ENCODE measurements at places on chromosomes 1 and 21.

DNA sequence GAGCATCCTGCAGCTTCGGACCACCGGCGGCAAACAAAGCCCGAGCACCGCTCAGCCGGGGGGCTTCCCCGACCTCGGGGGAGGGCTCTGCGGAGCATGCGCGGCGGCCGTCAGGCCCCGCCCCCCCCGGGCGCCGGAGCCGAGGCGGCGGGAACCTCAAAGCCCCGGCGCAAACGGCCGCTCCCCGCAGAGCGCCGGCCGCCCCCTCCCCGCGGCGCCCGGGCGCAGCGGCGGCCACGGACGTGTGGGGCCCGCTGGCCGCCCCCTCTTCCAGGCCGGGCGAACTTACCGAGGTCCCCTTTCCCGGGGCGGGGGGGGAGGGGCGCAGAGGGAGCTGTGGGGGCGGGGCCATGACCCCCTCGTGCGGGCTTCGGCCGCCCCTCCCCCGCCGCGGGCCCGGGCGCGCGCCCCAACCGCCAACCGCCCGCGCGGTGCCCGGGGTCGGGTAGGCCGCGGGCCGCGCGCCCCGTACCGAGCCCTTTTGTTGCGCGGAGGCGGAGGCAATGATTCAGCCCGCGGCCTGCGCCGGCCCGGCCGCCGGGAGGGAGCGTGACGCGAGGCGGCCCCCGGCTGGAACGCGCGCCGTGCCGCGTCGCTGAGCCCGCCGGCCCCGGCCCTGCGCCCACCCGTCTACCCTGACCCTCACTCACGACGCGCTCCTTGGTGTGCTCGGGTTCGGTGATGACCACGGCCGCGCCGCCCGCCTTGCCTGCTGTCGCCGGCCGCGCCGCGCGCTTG lies 1.7 kb downstream of the RCC2 start:
- DNase-seq: peak; percentile 32

DNA sequence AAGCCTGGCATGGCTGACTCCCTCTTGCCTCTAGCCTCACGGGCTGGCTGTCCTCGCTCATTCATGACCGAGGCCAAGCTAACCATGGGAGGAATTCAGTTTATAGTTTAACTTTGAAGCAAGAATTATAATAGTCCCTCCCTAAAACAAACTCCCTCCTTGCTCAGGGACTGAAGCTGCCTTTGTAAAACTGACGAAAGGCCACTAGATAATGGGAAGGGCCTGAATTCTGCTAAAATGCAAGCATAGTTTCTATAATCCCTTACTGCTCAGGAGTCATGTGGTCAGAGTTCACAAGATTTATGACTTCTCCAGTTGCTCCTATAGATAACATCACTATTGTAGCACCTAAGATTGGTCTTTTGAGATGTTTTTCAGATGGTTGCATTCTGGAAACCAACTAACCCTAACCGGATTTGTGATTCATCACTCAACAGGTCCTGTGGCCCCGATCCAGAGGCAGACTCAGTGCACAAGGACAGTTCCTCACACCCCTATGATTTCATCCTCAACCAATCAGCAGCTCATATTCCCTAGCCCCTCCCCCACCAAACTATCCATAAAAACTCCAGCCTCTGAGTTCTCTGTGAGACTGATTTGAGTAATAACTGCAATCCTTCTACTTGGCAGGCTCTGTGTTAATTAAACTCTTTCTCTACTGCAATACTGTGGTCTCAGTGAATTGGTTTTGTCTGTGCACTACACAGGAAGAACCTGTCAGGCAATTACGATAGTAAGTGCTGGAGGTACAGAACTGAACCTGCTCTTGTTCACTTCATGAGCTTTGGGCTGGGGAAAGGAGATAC lies 26.4 kb downstream of the HHIPL2 start:
- DNase-seq: no peak

DNA sequence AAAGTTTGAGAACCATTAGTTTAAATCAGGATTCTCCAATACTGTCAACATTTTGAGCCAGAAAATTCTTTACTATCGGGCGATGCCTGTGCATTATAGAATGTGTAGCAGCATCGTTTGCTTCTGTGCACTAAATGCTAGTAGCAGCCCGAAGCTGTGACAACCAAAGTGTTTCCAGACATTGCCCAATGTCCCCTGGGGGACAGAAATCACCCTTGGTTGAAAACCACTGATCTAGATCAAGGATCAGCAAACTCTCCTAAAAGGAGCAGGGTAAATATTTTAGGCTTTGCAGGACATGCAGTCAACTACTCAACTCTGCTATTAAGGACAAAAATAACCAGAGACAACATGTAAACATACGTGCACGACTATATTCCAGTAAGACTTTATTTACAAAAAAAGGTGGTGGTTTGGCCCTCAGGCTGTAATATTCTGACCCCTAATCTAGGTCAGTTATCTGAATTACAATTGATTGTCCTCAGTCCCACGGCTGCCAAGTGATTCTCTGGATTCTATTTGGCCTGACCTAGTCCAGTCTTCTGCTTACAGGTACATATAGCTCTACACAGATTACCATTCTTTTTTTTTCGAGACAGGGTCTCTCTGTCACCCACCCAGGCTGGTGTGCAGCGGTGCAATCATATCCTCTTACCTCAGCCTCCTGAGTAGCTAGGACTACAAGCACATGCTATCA lies 10.6 kb downstream of the FAF1 start:
- DNase-seq: no peak

DNA sequence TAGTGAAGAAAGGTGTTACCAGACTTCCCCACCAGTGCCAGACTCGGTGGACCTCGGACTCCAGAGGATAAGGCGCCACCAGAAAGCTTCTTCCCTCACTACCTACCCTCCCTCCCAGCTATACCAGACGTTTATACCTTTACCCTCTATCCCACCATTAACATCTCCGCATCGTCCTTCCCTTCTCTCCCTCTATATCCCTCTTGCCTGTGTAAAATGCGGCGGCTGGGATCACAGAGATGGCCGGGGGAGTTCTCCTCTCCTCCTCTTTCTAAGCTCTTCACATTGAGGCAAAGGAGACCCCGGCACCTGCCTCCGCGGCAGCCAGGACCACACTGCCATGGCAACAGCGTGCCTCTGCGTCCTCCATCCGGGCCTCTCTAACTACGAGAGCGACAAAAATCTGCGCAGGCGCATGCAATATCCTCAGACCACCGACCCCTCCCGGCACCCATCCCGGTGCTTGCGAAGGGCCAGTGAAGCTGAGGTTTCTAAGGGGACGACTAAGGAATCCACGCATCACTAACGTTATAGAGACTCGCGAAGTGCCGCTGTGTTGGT lies at the start of gene CCDC181:
Gene CCDC181, minus strand, starts transcription at position 394 of the 561 bp plus-strand sequence. CDS start 2,547 bp downstream, outside the sequence.
- DNase-seq: peak; percentile 38

DNA sequence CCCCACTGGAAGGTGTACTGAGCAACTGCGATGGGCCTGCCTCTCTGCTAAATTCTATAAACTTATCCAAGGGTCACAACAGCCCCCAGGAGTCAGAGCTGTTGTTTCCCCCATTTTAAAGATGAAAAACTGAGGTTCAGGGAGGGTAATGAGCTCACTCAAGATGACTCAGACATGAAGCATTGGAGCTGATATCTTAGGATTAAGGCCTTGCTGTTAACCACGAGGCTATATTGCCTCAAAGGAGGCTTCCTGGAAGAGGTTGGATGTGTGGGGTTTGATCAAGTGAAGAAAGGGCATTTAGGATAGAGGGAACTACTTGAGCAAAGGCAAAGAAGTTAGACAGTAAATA lies 6.7 kb downstream of the LDLRAP1 start:
- no peak for DNase-seq

DNA sequence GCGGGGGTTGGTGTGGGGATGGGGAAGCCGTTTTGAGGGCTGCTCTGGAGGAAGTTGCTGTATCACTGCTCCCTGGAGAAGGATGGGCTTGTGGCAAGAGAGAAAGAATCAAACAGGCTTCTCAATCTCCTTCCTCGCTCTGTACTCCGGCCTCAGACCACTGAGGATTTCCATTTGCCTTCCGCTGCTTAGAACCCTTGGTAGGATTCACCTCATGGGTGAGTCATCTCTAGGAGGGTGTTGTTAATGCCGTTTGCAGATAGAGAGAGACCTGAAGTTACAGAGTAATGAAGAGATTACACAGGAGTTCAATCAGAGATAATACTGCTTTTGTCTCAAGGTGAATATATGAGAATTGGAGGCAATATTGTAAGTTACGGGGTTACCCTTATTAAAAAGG lies 15.3 kb downstream of the SLC35F3 start:
- no peak for DNase-seq

DNA sequence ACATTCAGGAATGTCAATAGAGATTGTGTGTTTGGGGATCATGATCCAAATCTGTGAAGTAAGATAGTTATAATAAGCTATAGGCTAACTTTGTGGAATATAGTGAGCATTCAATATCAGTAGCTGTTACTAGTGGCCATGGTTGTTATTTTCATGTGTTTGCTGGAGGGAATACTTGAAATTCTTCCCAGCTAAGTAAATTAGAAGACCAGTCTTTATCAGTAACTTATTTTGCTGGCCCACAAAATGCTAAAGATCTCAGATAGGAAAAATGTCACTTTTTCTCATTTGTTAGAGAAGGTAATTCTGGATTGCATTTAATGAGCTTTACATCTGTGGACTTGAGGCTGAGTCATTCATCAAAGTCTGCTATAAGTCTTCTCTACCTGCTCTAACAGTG lies 156.1 kb upstream of the LRRC7 start:
- DNase-seq: no peak
